ENCODE measurements at places on chromosomes 2 and 18. TPM values are rescaled to one million over a fixed set of nuclear protein-coding genes. Genes with fewer than 3 reads are reported as not detected.

DNA sequence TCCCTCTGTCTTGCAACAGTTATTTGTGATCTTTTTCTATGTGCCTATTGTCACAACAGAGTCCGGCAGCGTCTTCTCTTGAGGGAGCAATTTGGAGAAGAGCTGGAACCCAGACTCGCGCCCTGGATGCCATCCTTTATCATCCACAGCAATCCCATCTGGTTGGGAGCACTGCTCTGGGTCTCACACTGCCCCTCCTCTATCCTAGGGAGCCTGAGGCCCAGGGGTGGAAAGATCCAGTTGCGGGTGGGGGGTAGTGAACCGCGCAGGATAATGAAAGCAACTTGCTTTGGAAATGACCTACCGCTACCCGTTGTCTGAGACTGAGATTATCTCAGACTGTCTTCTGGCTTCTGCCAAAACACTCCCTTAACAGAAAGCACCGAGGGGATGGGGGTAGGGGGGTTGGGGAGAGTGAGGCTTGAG, 713 bp downstream of the WBP1 start:
- DNase-seq: no peak

- no peak for DNase-seq
Measured at GRCh38 chr2:6082625-6083018, 390.4 kb downstream of the SOX11 start.

Gene MROH2A
- polyA plus RNA-seq: not detected

DNA sequence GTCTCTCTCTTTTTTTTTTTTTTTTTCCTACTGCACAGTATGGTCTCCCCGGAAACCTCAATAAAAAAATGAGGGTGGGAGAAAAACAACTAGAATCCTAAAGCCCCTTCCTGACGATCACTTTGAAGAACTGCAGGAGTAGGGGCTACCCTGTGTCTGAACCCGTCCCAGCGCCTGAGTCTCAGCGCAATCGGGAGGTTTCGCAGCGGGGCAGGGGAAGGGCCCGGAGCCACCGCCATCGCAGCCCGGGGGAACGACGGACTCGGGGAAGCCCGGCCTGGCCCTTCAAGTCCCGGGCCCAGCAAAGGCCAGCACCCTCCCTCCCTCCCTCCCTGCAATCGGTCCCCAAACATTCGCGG, 411 bp downstream of the NARS1 start:
- no peak for DNase-seq

- DNase-seq: no peak
Measured at GRCh38 chr2:239399921-239400595, 762 bp downstream of the HDAC4 start.

GRCh38 chr2:232418466-232419244, 12.0 kb downstream of the ALPG start:
- DNase-seq: no peak

Data from left renal pelvis (tissue), 4 donors.